ENCODE measurements at places on chromosomes 1 and 21. TPM values are rescaled to one million over a fixed set of nuclear protein-coding genes. Genes with fewer than 3 reads are reported as not detected.

DNA sequence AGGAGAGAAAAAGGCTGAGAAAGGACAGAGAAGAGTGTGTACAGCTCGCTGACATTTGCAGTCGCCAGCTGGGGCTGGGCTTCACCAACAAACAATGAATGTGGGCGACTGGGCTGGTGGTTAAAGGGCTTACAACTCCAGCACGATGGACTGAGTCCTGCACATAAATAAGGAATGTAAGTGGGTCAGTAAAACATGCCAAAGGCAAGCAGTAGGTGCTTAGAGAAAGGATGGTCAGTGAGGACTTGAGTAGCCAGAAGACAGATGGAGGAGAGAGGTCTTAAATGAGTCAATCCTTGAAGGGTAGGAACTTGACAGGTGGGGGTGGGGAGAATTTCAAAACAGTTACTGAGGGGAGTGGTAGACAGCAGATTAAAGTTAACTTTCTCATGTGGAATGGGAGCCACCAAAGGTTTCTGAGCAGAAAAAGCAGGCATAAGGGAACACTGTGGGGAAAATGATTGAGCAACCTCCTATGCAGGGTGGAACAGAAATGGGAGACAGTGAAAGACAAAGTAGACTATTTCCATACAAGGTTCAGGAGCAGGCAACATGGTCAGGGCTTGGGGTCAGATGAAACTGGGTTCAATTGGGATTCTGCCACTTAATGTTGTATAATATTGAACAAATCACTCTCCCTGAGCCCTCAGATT is 37.4 kb downstream of the GADD45A start:
- H3K36me3 ChIP-seq, result no peaks in the 10 kb centered on the region
- peaks cover 23% of the 10 kb centered on the region for H3K4me1 ChIP-seq
- no peak overlapping the region for H3K27ac ChIP-seq
- no peak for DNase-seq

- H3K27me3 ChIP-seq, result no peaks in the 10 kb centered on the region
- peak overlapping the region; percentile 15 for H3K4me3 ChIP-seq
- no peaks in the 10 kb centered on the region for H3K36me3 ChIP-seq
- peak overlapping the region; percentile 37 for H3K27ac ChIP-seq
- H3K4me1 ChIP-seq, result peaks cover 11% of the 10 kb centered on the region
- DNase-seq, result peak; percentile 78
These were observed 7.3 kb downstream of the SYNC start for GRCh38 chr1:32695098-32695904.

GRCh38 chr1:106222403-106222802 is 834.1 kb upstream of the PRMT6 start:
- H3K36me3 ChIP-seq, result no peaks in the 10 kb centered on the region
- no peak overlapping the region for H3K4me3 ChIP-seq
- no peak for DNase-seq
- no peak overlapping the region for H3K27ac ChIP-seq
- no peaks in the 10 kb centered on the region for H3K27me3 ChIP-seq

CRYBG2 gene
- total RNA-seq, result not detected

- H3K4me3 ChIP-seq, result no peak overlapping the region
- no peaks in the 10 kb centered on the region for H3K27me3 ChIP-seq
- DNase-seq, result no peak
- H3K27ac ChIP-seq, result peak overlapping the region; percentile 55
- no peaks in the 10 kb centered on the region for H3K4me1 ChIP-seq
These were observed 235.3 kb downstream of the FAF1 start for GRCh38 chr1:50724626-50725286.

CEPT1 gene
- 9.0 TPM for total RNA-seq

DNA sequence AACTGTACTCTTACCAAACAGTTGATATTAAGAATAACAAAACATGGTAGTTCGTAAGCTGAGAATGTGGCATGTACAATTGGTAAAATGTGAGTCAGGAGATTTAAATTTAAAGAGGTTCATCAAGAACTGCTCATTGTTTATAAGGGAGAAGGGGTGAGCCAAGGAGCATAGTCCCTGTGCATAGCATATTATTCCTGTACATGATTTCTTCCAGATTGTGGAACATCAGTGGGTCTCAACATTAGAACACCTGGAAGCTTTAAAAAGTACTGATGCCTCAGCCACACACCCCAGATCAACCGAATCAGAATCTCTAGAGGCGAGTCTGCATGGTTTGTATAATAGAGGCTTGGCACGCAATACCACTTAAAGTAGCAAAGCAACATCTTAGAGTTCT is 56.1 kb downstream of the KCTD3 start:
- DNase-seq, result no peak
- peaks cover 37% of the 10 kb centered on the region for H3K36me3 ChIP-seq
- H3K4me1 ChIP-seq, result no peaks in the 10 kb centered on the region
- H3K27ac ChIP-seq, result no peak overlapping the region

GPR52 gene
- total RNA-seq, result 0.69 TPM

C1QTNF12 gene
- 0.72 TPM for total RNA-seq

All from heart left ventricle (tissue), 16 donors.